Iris pigment epithelial cell (primary cell): ENCODE measurements at places on chromosomes 11 and 22.

GRCh38 chr22:23223569-23224317 lies 43.4 kb downstream of the BCR start:
- no peak for DNase-seq

- no peak for DNase-seq
These were observed 6.3 kb downstream of the NXPE2 start for GRCh38 chr11:114684636-114685035.

DNA sequence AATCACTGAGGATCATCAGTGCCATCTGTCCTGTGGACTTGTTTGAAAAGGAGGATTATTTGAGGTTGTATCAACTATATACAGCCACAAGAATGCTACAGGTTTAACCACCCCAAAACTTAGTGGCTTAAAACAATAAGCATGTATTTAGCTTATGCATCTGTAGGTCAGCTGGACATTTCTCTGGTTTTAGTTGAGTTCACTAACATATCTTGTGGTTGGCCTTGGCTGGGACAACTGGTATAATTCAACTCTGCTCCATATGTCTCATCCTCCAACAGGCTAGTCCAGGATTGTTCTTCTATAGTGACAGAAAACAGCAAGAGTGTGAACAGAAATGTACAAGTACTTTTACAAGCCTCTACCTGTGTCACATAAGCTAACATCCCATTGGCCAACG lies 49.9 kb upstream of the SOX6 start:
- DNase-seq, result no peak

- no peak for DNase-seq
These were observed 495 bp downstream of the GPR137 start for GRCh38 chr11:64285885-64286800.

DNA sequence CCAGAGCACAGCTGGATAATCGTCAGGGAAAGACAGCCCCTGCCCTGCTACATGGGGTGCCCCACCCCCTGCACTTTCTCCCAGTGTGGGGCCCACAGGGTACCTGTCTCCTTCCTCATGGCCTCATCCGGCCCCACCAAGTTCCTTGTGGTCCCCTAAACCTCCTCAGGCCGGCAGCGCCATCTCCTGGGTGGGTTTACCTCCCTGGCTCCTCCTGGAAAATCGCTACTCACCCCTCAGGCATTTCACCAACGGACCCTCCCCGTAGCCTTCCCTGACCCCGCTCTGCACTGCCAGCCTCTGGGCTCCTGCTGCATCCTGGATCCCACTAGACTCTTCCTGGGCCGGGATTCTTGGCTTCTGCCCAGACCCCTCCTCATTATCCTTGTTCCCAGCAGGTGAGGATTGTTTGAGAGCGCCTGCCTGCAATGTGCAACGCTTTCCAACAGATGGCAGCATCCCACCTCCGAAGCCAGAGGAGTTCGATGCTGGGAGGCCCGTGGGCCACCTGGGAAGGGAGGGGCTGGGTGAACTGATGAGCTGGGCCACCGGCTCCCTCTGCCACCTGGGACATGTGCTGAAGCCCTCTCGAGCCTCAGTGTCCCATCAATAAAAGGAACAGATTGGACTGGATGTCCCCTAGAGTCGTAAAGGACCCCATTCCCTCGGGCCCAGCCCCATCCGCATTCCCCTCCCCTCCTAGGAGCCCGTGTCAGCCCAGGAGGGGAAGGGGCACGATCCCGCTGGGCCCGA lies 44.2 kb upstream of the TTLL12 start:
- DNase-seq, result peak; percentile 25
